ENCODE measurements at places on chromosomes 16 and 17.
A peak's percentile ranks its signal among the peaks of the same experiment; 100 is the strongest.

DNA sequence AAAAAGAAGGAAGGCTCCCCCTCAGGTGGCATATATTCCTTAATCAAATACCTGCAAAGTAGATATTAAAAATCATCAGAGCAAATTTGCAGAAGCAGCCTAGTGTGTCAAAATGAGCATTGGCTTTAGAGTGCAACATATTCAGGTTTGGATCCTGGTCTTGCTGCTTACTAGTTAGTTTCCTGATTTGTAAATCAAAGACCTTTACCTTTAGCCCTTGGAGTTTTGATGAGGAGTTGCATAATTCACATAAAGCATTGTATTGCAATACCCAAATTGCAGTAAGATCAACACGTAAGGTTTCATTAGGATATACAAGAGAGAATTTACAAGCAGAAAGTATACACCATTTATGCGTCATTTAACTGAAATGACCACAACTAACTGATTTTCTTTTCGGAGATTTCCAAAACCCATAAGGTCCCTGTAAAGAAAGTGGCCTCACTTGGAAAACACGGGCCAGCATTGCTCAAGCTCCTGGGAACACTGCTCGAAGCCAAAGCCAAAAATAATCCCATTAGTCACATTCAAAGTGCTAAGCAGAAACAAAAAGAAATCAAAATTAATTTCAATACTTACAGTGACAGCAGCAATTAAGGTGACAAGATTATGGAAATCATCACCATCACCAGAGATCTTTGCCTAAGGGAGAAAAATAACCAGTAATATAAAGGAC, 415.9 kb upstream of the ERCC4 start:
- DNase-seq, result no peak

DNA sequence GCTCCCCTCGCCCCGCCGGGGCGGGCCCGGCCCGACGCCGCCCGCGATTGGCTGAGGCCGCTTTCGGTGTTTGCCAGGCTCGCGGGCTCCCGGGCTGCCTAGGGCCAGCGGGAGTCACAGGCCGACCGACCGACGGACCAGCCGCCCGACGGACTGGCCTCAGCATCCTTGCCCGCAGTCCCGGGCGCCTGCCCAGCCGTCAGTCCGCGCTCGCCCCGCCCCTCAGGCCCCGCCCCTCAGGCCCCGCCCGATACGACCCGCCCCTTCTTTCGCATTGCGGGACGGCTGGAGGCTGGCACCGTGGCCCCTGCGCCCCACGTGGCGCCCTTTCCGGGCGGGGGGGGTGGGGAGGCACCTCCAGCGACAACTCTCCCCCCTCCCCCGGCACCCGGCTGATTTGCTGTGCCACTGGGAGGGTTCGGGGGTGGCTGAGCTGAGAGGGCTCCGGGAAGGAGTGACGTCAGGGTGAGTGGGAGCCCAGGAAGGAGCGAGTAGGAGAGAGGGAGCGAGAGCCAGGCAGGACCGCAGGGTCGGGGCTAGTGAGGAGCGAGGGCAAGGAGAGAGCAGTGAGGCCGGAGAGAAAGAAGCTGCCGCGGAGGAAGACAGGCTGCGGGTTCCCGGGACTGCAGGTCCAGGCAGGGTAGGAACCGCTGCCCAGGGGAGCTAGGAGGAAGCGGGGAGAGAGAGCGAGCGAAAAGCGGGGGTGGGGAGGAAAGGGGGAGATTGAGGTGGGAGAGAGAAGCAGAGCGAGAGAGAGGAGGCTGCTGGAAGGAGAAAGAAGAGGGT, at the start of gene ASPHD1:
Gene ASPHD1 (plus strand): TSS at position 387 of the 786 bp plus-strand sequence. CDS start 484 bp downstream, outside the sequence.
- DNase-seq, result peak; percentile 57

- no peak for DNase-seq
Measured at GRCh38 chr16:14458576-14458975, 171.5 kb downstream of the PARN start.

- no peak for DNase-seq
Measured at GRCh38 chr16:51577621-51578303, 426.7 kb upstream of the SALL1 start.

DNA sequence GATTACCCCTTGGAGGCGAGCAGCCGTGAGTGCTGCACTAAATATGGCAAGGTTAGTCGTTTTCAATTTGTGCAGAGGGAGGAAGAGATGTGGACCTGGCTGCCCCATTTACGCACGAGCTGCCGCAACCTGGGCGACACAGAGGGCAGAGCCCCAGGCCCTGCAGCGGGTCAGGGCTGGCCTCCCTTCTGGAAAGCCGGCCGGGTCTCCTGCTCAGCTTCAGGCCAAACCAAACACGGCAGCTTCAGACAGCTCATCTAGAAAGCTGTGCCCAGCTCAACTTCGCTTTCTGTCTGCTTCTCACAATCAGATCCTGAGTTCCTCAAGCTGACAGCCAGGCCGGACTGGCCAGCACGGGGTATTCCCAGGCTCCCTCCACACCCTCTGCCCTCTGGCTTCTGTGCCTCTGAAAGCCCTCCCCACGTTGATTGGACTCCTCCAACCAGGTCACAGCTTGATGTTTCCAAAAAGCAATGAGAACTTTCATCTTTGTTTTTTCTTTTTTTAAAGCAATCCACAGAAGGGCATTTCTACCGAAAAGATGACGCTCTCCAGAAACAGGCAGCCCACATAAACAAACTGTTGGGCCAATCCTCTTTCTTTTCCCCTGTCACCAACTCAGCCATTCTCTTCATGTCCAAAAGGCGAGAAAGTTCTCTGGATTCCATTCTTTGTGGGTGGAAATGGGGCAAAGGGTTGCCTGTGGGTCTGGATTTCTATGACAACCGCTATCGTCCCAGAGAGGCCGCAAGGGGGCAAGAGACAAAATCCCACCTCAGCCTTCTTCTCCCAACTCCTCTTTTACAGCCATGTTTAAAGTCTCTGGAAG, 189.0 kb downstream of the ZFHX3 start:
- no peak for DNase-seq

GRCh38 chr16:13866073-13866472, 53.9 kb upstream of the ERCC4 start:
- peak; percentile 36 for DNase-seq

DNA sequence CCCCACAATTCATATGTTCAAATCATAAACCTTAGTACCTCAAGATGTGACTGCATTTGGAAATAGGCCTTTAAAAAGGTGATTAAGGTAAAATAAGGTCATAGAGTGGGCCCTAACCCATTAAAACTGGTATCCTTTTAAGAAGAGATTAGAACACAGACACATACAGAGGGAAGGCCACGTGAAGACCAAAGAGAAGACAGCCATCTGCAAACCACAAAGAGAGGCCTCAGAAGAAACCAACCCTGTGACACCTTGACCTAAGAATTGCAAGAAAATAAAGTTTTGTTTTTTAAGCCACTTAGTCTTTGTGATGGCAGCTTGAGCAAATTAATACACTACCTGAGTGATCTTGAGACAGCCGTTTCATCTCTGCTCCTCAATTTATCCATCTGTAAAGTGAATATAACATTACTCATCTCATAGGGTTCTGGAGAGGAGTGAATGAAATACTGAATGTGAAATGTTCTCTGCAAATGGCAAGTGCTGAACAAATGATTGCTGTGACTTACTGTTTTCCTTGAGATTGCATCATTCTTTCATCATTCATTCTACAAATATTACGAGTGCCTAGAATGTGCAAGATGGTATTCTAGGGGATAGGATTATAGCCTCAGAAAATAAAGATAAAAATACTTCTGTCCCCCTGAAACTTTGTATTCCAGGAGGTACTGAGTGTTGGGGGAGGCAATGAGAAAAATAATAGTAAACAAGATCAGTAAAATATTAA, 222.0 kb upstream of the CDH13 start:
- DNase-seq, result no peak

DNA sequence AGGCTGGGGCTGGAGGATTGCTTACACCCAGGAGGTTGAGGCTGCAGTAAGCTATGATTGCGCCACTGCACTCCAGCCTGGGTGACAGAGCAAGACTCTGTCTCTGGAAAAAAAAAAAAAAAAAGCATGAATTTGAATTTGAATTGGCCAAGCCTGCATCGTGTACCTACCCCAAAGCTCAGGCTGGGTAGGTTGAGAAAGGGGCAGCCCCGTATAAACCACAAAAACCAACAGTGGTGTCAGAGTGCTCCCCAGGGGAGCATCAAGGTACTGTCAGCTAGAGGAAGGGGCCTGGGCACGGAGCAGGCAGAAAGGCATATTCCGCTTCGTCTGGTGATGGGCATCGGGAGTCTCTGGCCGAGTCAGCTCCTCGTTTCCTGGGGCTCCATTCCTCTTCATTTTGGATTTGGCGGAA, 40.9 kb downstream of the RAP1GAP2 start:
- no peak for DNase-seq

DNA sequence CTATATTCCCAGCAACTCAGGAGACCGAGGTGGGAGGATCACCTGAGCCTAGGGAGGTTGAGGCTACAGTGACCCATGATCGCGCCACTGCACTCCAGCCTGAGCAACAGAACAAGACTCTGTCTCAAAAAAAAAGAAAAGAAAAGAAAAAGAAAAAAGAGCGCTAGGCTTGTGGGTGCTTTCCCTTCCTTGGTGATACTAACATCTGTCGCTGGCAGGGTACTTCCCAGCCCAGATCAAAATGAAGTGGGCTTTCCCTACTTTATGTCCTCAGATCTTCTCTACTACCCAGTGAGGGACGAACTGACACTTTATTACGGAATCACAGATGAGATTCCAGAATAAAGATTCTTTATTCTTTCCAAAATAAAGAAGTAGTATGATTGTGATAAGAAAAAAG, 103.8 kb upstream of the NOL11 start:
- DNase-seq, result no peak

GRCh38 chr17:74019860-74020259, 183.6 kb upstream of the RPL38 start:
- DNase-seq, result no peak

GRCh38 chr16:57372372-57373116, at the start of gene CX3CL1:
TSS of gene CX3CL1 (plus strand) at chr16:57372490. CDS start at chr16:57372569, 79 bp downstream.
- DNase-seq, result no peak

GRCh38 chr17:76901542-76902197, 33.5 kb downstream of the MGAT5B start:
- DNase-seq, result no peak

DNA sequence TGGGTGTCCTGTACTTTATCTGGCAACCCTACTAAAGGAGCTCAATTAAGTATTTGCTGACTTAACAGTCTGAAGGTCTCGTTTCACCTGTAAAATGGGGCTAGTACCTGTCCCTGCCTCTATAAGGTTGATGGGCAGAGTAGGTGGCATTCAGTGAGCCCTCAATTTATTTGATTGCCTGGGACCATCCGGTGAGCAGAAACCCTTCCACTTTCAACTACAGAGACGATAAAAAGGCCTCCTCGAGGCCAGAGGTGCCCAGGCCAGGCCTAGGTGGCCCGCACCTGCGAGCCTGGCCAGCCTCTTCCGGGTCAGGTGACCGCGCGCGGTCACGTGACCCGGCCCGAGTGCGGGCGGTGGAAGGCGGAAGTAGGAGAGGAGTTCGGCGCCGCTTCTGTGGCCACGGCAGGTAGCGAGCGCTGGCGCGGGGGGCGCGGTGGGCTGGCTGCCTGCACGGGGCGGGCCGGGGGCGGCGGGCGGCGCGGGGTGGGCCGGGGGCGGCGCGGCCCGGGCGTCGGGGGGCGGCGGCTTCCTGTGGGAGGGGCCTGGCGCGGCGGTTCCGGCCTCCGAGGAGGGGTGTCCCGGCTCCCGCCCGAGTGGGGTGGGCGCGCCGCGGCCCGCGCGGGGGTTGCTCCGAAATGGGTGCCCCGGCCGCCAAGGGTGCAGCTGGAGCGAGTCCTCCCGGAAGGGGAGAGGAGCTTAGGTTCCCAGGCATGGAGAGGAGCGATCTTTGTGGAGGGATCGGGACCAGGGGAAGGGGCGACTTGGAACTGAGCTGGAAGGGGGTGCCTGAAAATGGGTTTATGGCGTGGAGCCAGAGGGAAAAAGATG, at the start of gene WWP2:
Gene WWP2 (plus strand): TSS at position 350 of the 831 bp plus-strand sequence. CDS start 24,679 bp downstream, outside the sequence.
- peak; percentile 18 for DNase-seq

DNA sequence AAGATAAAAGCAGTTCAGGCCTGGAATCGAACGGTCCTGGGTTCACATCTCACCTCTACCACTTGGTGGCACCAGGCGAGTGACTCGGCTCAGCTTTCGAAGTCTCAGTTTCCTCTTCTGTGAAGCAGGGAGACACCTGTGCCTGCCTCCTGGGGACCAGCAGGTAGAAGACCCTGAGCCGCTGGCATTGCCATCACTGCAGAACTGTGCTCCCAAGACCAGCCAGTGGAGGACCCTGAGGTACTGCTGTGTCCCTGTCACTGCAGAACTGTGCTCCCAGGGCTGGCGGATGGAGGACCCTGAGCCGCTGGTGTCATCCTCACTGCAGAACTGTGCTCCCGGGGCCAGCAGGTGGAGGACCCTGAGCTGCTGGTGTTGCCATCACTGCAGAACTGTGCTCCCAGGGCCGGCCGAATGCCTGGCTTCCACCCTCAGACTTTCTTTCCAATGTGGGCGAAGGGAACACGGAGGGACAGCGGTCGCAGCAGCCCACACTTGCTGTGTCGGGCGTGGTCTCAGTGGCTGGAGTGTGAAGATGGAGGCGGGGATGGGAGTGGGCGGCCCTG, 8.7 kb upstream of the SLC7A5 start:
- no peak for DNase-seq

- DNase-seq, result no peak
Measured at GRCh38 chr17:33955461-33955860, 299.6 kb upstream of the CCL2 start.

DNA sequence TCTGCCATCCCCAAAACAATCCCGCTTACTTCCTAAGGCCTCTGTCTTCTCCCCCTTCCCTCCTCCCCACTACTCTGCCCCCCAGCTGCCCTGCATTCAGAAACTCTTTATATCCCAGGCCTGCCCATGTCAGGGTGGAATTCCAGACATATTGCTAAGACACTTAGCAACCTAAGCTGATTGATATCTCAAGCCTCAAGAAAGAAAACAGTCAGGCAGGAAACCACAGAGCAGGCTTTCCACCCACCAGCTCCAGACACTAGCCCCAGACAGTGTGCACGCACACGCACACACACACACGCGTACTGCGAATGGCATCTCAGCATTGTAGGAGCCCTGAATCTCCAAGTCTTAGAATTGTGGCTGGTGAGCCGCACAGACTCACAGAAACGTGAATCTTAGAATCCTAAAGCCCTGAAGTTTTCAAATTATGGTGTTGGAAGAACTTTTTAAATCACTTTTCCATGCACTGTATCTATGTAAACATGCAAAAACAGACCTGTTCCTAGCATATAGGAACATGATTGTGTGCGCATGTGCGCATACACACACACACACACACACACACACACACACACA, 8.8 kb upstream of the LPCAT2 start:
- no peak for DNase-seq

GRCh38 chr17:75679706-75680211, 12.6 kb downstream of the SAP30BP start:
- DNase-seq, result no peak

All from Panc1 (cell line).